ENCODE measurements at places on chromosomes 1 and 21. TPM values are rescaled to one million over a fixed set of nuclear protein-coding genes. Genes with fewer than 3 reads are reported as not detected.

Gene C1QB
- not detected for total RNA-seq

Gene PDZK1
- total RNA-seq: not detected

Gene PDE9A
- 5.3 TPM for total RNA-seq

Gene MPL
- not detected for total RNA-seq

Gene LRRC71
- total RNA-seq: not detected

Gene REN
- total RNA-seq: not detected

Gene TMEM52
- total RNA-seq: 2.8 TPM

Gene MTFR1L
- total RNA-seq: 27.2 TPM

Gene SPOCD1
- total RNA-seq: 0.81 TPM

Gene RXFP4
- total RNA-seq: not detected

Gene CELA2B
- not detected for total RNA-seq

Gene DPT
- not detected for total RNA-seq

Gene DNALI1
- total RNA-seq: not detected

Gene TNFRSF9
- total RNA-seq: 0.07 TPM

Gene ROR1
- 1.6 TPM for total RNA-seq

Gene KLHDC7A
- total RNA-seq: not detected

Gene DISP1
- total RNA-seq: 12.2 TPM

Gene KIF14
- total RNA-seq: 29.4 TPM

Gene TTLL7
- total RNA-seq: 4.8 TPM

Gene LCA5L
- total RNA-seq: 2.7 TPM
